ENCODE measurements at places on chromosomes 11 and 22. TPM values are rescaled to one million over a fixed set of nuclear protein-coding genes. Genes with fewer than 3 reads are reported as not detected.

GRCh38 chr11:118610773-118611432 lies 3.5 kb downstream of the PHLDB1 start:
- DNase-seq: peak; percentile 96

VPS11 gene
- 20.2 TPM for total RNA-seq

- no peak for DNase-seq
Observed at GRCh38 chr22:26416670-26417276, 12.3 kb upstream of the ASPHD2 start.

GRCh38 chr11:82775736-82776346 lies 42.2 kb upstream of the FAM181B start:
- DNase-seq: peak; percentile 84

DNA sequence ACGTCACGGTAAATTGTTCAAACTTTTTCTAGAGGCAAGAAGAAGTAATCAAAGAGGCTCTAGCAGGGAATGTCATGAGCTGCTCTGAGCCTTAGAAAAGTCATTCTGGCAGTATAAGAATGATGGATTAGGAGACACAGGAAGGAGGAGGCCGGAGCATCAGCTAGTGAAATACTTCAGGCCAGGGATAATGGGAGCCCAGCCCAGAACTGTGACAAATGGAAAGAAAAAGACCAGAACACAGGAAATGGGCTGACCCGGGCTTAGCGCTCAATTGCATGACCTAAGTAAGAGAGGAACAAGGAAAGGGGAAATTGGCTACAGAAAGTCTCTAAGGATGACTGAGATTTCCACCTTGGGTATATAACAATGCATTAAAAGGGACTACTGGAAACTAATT lies 108.6 kb downstream of the LARGE1 start:
- DNase-seq: no peak

WBP2NL gene
- total RNA-seq: 1.4 TPM

DNA sequence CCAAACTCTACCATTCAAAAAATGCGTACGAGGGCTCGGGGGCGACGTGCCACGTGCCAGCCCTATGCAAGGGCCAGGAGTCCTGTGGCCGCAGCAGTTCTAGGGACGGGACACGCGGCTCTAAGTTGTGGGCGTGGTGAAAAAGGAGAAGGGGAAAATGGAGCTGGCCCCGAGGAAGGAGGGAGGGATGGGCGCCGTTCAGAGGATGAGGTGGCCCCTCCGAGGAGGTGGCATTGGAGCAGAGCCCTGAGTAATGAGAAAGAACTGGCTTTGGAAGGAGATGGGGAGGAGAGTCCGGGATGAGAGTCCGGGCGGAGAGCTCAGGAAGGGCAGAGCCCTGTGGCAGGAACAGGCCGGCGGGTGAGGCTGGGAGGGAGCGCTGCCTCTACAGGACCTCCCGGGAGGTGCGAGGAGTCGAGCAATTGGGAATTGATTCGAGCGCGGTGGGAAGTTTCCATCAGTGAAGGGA lies 21.0 kb downstream of the OTUB1 start:
- no peak for DNase-seq

DNA sequence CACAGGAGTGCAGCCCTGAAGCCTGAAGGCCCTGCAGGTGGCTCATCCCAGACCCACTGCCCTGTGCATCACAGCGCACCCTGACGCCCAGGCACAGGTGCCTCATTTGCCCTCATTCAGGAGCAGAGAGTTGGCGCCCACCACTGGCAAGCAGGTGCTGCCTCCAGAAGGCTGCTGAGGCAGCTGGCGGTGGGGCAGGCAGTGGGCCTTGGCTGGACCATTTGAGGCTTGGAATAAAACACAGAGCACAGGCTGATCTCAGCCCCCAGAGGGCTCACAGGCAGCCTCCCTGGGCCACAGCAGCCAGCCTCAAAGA lies 1151.9 kb downstream of the BRD1 start:
- DNase-seq: no peak

LIF gene
- 511 TPM for total RNA-seq

DNA sequence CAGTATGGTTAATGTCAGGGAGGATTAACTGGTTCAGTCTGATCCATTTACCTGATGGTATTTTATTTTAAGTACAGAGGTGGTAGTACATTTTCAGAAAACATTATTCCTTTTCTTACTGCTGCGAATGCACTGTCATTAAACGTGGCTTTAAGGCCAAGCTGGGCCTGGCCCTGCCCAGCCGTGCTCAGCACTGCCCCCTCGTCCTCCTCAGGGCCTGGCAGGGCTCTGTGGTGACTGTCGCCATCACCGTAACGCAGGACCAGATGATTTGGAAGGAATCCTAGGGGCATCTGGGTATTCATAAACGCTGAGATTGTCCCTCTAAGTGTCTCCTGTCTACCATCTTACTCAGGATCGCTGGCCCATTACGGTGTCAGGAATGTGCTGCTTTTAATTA lies 302.0 kb downstream of the TBC1D22A start:
- no peak for DNase-seq

LAYN gene
- 6.4 TPM for total RNA-seq

GRCh38 chr22:44883011-44883421 lies 126.8 kb downstream of the PHF21B start:
- no peak for DNase-seq

GRCh38 chr11:82863209-82863608 lies 37.0 kb downstream of the PRCP start:
- DNase-seq: no peak

All from activated CD4-positive, alpha-beta T cell treated with anti-CD3 and anti-CD28 coated beads, Interleukin-2, amount 10 ng/mL, durations not matched to agents 24 days and 14 days (primary cell).